ENCODE measurements at places on chromosomes 6 and 20.

- DNase-seq: no peak
Measured at GRCh38 chr6:169800116-169800667, 48.8 kb downstream of the ERMARD start.

DNA sequence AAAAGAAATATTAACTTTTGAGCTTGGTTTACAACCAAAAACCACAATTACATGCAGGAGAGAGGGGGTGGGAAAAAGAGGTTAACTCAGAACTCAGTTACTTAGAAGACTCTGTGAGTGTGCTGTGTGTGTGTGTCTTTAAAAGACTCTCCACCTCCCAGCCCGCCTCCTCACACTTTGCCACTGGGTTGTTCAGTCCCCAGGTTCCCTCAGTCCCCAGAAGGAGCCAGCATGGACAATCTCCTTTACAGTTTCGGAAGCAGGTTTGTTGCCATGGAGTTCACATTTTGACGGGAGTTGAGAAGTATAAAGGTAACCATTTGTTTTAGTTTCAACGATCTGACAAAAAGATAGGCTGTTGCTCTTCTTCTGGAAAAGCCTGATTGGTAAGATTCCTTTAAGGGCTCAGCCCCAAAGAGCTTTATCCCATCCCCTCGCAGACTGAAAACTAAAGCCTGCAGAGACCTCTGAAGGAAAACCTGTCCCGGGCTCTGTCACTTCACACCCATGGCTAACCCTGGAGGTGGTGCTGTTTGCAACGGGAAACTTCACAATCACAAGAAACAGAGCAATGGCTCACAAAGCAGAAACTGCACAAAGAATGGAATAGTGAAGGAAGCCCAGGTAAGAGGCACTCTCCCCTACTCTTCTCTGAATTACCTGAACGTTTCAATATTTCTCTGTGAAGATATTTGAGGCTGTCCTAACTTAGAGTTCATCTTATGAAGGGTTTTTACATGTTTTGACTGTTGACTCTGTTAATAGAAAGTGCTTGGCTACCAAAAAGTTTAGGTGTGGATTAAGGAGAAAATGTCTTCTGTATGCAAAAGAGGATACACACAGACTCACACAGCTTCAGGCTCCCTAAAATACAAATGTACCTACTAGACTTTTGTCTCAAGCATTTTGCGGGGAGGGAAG, at the start of gene SPTLC3:
SPTLC3 (plus strand) TSS at position 212 of the 921 bp plus-strand sequence; CDS start at position 508, 296 bp downstream.
- DNase-seq: no peak

GRCh38 chr6:106748547-106749207, 119.3 kb downstream of the QRSL1 start:
- no peak for DNase-seq

DNA sequence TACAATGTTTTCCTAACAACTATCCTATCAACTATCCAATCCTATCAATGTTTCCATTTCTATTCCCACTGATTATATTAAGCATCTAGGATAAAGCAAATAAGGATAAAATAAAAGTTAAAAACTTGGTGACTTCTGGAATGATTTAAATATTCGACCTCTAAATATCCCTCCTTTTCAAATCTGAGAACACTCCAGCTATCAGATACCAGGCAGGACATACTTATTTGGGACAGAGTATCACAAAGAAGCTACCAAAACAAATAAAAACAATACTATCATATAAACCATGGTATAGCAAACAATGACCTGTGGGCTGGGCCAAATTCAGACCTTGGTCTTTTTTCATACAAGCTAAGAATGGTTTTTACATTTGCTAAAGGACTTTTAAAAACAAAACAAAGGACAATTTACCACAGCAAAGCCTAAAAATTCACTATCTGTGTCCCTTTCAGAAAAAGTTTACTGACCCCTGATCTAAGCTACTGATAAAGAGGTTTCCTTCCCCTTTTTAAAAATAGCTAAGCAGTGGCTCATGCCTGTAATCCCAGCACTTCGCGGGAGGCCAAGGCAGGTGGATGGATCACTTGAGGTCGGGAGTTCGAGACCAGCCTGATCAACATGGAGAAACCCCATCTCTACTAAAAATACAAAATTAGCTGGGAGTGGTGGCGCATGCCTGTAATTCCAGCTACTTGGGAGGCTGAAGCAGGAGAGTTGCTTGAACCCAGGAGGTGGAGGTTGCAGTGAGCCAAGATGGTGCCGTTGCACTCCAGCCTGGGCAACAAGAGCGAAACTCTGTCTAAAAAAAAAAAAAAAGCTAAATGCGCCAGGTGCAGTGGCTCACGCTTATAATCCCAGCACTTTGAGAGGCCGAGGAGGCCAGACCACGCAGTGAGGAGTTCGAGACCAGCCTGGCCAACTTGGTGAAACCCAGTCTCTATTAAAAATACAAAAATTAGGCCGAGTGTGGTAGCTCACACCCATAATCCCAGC, 6.0 kb downstream of the NUP153 start:
- DNase-seq: no peak

- no peak for DNase-seq
Measured at GRCh38 chr20:40274912-40275533, 414.0 kb downstream of the MAFB start.

GRCh38 chr20:16321291-16321690, 252.0 kb downstream of the KIF16B start:
- no peak for DNase-seq

GRCh38 chr20:57525328-57526086, 567 bp upstream of the CTCFL start:
- DNase-seq: no peak

DNA sequence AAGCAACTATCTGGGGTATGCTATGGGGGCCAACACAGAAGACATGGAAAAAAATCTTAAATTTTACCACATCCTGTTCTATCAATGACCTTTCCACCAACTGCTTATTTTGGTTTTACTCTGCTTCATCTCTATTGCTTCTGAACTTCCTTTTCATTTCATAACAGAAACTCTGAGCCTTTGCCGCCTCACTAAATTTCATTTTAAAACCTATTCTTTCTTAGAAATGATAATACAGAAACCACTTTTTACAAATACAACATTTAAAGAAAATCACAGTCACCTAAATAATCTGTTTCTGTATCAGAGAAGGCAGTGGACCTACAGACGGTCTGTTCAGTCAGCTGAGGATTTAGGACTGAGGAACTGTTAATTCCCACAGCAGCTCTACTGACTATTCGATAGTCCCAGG, 117.5 kb downstream of the KCNQ5 start:
- no peak for DNase-seq

GRCh38 chr20:31923388-31924331, 28.2 kb downstream of the PDRG1 start:
- no peak for DNase-seq

DNA sequence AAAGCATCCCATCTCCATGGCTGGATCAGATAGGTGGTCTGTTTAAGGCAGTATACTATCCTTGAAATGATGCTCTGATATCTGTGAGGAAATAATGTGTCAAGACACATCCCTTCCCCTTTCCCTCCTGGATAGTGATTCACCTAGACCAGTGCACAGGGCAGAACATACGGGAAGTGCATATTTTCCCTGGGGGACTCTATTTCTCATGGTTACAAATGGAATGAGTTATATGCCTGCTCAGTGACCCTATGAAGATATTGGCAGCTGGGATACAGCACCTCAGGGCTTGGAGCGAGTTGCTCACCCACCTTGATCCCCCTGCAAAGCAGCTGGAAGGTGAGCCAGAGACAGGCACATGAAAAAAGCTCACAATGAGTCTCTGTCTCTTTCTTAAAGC, 67.5 kb upstream of the PRL start:
- DNase-seq: no peak

- DNase-seq: no peak
Measured at GRCh38 chr6:36035225-36035624, 7.6 kb downstream of the MAPK14 start.

- no peak for DNase-seq
Measured at GRCh38 chr6:7201444-7201731, 93.6 kb downstream of the RREB1 start.

- DNase-seq: peak; percentile 50
Measured at GRCh38 chr6:152206072-152206818, 398.8 kb downstream of the ESR1 start.

- DNase-seq: no peak
Measured at GRCh38 chr20:58228103-58228483, 360 bp downstream of the ANKRD60 start.

- DNase-seq: no peak
Measured at GRCh38 chr6:14258695-14259593, 141.4 kb downstream of the CD83 start.

DNA sequence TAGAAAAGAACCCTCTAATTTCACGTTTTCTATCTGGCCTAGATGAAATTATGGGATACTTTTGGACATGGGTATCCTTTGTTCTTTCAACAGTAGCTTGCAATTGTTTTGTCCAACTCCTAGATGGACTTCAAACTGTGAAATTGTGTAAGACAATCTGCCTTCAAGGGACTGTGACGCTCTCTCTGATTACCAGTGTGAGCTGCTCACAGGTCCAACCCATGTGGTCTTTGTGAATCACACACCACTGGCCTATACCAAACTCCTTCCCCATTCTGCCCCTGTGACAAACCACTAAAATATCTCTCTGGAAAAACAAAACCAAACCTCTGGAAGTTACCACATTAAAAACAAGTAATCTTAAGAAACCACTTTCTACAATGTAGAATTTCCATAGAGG, 59.5 kb downstream of the NINL start:
- no peak for DNase-seq

DNA sequence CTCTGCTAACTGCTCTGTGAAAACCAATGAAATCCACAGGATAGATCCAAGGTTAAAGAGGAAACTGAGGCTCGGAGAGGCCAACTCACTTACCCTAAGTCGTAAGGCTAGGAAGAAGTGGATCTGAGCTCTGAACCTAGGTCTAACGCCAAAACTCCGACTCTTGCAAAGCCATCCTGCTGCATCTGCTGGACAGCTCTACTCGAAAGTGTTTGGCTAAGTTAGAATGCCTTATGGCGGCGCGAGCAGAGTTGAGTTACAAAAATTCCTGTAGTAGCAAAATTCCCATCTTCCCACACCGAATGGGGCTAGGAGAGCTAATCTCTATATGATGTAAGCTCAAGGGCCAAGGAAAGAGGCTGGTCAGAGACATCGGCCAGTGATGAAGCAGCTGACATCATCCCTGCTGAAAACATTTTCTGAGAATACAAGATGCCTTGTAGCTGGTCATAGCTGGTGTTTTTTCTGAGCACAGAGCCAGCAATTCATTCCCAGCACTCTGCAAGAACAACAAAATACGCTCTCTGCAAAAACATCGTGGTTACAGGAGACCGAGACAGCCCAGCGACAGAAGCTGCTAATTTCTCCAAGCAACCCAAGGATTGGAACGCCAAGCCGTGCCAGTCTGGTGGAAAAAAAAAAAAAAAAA, 1.8 kb downstream of the SPATA2 start:
- DNase-seq: no peak

GRCh38 chr6:127933852-127934840, 33.3 kb upstream of the THEMIS start:
- DNase-seq: no peak

DNA sequence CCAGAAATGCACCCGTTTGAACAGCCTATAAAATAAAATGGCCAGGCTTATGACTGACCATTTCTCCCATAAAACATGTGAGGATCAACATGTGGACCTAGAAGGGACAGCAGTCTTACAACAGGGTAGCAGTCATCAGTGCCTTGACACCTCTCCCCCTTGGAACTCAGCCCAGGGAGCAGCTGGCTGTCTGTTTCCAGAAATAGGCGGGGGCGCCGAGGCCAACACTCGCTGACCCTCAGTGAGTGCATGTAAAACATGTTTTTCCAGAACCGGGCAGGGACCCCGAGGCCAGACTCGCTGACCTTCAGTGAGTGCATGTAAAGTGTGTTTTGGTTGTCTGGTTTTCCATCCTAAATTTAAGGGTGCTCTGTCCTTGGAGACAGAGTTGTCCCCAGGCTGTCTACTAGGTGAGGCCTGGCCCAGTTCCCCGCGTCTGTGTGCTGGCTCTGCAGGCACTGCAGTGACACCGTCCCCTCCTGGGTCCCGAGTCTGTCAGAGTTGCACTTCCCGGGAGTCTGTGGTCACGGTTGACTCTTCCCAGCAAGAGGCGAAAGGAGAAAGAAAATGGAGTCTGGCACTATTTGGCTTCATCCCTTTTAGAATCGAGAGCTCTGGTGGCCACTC, 19.8 kb upstream of the ADRM1 start:
- no peak for DNase-seq

DNA sequence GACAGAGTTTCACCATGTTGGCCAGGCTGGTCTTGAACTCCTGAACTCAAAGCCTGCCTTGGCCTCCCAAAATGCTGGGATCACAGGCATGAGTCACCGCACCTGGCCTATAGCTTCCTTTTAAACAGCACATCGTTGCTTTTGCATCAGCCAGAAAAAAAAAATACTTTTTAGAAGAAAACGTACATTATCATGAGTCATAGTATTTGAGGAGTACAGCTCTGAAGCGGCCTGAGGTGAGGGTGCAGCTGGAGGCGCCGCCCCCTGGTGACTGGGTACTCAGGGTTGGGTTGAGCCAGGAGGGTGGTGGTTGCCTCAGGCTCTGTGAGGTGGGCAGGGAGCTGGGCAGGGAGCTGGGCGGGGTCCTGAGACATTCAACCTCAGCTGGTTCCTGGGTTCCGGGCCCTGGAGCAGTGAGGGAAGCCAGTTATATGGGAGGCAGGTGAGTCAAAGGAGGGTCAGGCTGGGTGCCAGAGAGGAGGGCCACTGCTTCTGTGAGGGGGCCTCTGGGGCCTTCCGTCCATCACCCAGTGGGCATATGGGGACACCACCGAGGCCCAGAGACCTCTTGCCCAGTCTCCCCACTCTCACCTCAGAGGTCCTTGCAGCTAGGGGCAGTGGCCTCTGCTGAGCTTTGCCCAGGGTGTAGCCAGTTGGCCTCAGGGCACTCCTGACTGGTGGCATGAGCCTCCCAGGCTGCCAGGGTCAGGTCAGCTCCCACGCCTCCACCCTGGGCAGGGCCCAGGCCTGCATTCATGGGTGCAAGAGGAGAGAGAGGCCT, 11.7 kb upstream of the ID1 start:
- DNase-seq: no peak

DNA sequence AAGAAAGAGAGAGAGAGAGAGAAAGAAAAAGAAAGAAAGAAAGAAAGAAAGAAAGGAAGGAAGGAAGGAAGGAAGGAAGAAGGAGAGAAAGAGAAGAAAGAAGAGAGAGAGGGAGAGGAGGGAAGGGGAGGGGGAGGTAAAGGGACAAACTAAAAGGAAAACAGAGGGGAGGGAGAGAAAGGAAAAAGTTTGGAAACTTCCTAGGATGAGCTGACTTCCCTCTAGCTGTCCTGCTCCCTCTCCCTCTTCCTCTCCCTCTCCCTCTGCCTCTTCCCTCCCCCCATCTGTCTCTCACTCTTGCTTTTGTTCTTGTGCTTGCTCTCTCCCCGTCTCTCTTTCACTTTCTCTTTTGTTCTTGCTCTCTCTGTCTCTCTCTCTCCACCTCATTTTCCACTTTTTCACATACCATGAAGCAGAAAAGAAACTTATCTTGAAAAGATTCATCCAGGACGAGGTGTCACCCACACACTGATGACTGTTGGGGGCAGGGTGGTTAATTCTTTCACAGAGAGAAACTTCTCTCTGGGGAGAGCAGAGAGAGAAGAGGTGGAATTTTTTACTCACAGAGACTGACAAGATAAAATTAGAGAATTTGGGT, 56.4 kb upstream of the DUSP22 start:
- peak; percentile 68 for DNase-seq

- DNase-seq: no peak
Measured at GRCh38 chr6:109978174-109979032, at the start of gene GPR6. GPR6 (plus strand) TSS chr6:109978311; CDS start chr6:109979113, 802 bp downstream.

GRCh38 chr6:52423448-52423847, 3.3 kb downstream of the EFHC1 start:
- DNase-seq: no peak

GRCh38 chr20:51337126-51337805, 205.3 kb downstream of the NFATC2 start:
- DNase-seq: no peak

Data from stimulated activated CD4-positive, alpha-beta T cell treated with anti-CD3 and anti-CD28 coated beads, TNF-alpha, amount 100 ng/mL, for 24 hours (primary cell).